ENCODE measurements at places on chromosomes 16 and 17. TPM values are rescaled to one million over a fixed set of nuclear protein-coding genes. Genes with fewer than 3 reads are reported as not detected.

The FBXW10 gene
- total RNA-seq: not detected

The SMIM5 gene
- total RNA-seq: 0.20 TPM

The NPIPA2 gene
- total RNA-seq: 15.8 TPM

DNA sequence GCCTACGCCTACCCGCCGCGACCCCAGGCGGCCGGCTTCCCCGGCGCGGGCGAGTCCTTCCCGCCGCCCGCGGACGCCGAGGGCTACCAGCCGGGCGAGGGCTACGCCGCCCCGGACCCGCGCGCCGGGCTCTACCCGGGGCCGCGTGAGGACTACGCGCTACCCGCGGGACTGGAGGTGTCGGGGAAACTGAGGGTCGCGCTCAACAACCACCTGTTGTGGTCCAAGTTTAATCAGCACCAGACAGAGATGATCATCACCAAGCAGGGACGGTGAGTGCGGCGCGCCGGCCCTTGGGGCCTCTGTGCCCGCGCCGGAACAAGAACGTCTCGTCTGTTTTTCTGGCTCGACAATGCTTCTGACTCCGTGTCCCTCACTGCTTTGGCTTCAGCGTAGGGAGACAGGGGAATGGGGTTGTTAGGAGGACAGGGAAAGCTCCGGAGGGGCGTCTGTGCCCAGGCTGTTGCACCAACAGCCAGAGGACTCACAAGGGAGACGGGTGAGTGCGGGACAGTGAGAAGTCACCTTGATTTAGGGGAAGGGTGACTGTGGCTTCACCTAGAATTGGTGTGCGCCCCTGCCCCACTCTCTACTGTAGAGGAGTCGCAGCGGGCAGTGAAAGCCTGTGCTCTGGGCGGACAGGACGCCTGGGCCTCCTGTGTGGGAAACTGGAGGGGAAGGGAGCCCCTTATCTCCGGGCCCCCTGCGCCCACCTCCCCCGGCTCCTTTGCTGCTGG lies 806 bp downstream of the TBX21 start:
- DNase-seq: peak; percentile 53

DNA sequence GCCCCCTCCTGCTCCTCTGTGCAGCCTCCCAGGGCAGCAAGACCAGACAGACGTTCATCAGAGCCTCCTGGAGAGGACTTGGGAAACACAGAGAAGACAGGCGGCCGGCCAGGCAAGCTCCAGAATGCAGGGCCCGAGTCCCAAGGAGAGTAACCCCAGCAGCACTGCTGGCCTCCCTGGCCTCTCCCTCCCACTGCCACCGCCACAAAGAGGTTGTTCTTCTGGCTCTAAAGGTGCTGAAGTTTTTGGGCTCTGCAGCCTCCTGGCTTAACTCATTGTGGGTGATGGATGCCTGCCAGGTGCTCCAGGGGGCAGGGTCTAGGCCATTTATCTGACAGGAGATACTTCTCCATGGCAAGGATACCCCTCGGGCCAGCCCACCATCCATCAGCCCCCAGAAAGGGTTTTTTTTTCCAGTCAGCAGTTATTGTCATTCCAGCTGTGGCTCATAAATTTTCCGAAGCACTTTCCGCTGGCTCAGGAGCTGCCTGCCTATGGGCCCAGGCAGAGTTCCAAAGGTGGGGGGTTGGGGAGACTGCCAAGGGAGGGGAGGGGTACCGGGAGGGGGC lies 32.0 kb upstream of the MRPS23 start:
- DNase-seq: no peak

GRCh38 chr16:59690216-59690615 lies 956.1 kb upstream of the GOT2 start:
- no peak for DNase-seq

DNA sequence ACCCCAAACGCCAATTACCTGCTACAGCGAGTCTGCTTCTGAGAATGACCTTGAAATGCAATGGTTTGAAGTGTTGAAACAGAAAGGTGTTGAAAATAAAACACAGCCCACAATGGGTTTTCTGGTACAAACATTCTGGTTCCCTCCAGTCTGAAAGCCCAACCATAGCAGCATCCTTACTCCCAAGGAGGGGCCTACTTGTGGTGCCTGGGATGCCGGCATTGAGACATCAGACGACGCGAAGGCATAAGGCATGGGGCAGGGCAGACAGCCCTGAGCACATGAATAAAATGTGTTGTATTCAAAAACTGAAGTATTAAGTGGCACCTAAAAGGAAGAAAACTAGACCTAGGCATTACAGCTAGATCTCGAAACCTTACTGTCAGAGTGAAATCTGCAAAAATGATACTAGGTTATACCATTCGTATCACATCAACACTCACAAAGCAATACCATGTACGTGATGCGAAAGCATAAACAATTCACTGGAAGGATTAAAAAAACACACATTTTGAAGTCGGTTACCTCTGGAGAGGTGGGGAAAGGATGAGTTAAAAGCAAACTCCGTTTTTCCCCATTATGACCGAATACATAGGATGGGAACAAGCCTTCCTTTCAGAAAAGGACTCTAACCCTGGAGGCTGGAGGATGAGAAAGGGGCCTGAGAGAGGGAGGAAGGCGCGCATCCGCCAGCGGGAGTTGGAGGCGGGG lies 702 bp downstream of the NUDT21 start:
- no peak for DNase-seq

GRCh38 chr16:10097271-10097670 lies 85.0 kb downstream of the GRIN2A start:
- DNase-seq: no peak

DNA sequence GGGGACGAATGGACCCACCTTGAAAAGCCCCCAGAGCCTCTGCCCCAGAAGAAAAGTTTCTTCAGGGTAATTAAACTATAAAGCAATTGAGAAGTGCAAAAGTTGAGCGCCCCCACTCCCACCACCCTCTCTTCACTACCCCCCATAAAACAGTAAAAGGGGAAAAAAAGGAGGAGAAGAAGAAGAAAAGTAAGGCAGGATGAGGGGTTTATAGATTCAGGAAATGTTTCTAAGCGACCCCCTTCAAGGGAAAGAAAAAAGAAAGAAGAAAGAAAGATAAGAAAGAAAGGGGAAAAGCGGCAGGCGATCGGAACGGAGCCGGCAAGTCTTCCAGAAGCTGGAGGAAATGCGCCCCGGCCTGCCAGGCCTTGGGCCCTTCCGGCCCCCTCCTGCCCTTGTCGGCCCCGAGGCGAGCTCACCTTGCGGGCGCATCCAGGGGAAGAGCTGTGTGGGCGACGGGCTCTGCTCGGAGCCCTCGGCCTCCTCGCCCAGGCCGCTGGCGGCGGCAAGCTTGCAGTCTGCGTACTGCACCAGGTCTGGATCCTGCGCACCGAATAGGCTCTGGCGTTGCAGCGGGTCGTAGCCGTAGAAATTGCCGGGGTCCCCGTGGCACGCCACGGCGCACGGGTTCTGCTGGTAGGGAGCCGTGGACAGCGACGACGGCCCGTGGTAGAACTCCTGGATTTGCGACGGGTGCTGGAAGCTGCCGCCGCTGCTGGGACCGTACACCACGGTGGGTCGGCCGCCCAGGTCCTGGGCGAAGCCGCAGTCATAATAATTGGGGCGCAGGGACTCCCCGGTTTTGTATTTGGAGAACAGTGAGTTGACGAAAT lies 1.0 kb downstream of the HOXB8 start:
- peak; percentile 78 for DNase-seq

All from H9 (cell line).